ENCODE measurements at places on chromosomes 12 and 14.

- DNase-seq, result no peak
Observed at GRCh38 chr14:67420102-67420739, 8.3 kb upstream of the PLEK2 start.

DNA sequence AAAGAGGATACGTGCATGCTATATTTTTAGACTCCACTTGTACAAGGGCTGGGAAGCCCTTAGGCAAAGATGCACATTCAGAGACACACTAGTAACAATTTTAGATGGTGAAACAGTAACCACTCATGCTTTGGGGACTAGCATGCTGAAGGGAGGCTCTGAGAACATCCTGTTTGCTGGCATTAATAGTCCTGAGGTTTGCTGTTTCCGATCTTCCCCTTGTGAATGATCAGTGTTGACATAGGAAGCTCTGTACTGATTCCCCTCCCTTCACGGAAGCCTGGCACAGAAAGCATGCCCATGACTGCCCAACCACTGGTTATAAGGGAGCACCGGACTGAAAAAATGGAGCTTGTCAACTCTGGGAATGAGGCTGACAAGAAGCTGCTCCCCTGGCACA lies 164.6 kb downstream of the GCH1 start:
- DNase-seq, result no peak

- no peak for DNase-seq
Observed at GRCh38 chr14:79464468-79464867, 746.8 kb downstream of the DIO2 start.

DNA sequence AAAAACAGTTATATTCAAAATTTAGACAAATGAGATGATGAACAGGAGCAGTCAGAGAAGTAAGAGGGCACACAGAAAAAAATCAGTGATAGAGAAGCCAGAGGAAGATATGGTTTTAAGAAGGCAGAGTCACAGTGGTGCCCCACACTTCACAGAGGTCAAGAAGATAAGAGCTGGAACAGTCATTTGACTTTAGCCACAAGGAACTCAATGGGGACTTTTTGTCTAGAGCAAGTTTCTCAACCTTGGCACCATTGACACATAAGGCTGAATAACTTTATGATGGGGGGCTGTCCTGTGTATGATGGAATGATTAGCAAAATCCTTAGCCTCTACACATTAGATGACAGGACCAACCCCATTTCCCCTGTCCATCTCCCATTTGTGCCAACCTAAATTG lies 172.8 kb upstream of the PLEKHG7 start:
- DNase-seq, result no peak

- no peak for DNase-seq
Observed at GRCh38 chr12:59780605-59781135, 184.8 kb downstream of the SLC16A7 start.
